ENCODE measurements at places on chromosomes 4 and X.

- peak; percentile 92 for DNase-seq
Observed at GRCh38 chr4:74768857-74769525, 25.3 kb downstream of the BTC start.

GRCh38 chr4:139774759-139775487 lies 109.3 kb downstream of the MGST2 start:
- no peak for DNase-seq

GRCh38 chr4:42112846-42113245 lies 39.6 kb downstream of the BEND4 start:
- DNase-seq = no peak

DNA sequence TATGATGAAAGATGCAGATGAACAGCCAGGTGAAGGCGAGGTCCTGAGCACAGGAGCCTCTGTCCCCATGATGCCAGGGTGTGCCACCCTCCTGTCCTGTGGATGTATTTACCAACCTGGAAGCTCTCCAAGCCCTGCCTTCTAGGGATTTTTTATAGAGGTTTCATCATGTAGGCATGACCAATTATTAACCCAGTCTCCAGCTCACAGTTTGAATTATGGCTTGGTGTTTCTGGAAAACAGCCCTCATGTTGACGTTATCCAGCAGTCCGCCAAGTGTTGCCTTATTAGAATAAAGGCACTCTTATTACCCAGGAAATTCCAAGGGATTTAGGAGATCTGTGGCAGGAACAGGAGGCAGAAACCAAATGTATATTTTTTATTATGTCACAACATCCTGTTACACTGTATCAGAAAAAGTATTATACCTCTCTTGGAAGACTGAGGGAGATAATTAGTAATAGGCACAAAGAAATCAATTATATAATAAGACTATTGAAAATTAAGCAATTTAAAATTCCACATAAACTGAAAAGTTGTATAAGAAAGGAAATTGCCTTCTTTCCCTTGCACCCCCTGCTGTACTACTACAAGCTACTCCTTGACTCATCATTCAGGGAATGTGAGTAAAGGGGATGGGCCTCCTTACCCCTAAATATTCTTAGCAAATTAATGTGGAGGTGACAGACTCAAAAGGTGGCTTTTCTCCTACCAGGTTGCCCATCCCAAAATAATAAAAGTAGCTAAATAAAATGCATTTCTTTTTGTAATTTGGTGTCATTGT lies 129.6 kb downstream of the ZNF330 start:
- no peak for DNase-seq

GRCh38 chr4:158722291-158722916 lies 792 bp downstream of the PPID start:
- DNase-seq = no peak

DNA sequence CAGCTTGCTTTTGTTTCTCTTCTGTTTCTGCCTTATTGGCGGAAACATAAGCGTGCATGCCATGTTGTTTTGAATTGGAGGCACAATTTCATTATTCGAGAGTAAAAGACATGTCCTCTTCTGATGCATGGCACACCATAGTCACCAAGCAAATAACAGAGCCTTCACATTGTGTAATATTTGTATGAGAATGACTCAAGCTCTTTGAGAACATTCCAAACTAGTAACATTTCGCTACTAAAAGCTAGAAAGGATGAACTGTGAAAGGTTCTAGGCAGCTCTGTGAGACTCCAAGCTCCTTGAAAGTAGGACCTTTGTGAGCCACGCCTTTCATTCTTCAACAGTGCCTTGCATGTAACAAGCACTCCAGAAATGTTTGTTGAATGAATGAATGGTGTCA lies 9.2 kb upstream of the ANXA3 start:
- DNase-seq = no peak

- DNase-seq = no peak
Observed at GRCh38 chrX:48702716-48703115, 6.2 kb downstream of the SUV39H1 start.

DNA sequence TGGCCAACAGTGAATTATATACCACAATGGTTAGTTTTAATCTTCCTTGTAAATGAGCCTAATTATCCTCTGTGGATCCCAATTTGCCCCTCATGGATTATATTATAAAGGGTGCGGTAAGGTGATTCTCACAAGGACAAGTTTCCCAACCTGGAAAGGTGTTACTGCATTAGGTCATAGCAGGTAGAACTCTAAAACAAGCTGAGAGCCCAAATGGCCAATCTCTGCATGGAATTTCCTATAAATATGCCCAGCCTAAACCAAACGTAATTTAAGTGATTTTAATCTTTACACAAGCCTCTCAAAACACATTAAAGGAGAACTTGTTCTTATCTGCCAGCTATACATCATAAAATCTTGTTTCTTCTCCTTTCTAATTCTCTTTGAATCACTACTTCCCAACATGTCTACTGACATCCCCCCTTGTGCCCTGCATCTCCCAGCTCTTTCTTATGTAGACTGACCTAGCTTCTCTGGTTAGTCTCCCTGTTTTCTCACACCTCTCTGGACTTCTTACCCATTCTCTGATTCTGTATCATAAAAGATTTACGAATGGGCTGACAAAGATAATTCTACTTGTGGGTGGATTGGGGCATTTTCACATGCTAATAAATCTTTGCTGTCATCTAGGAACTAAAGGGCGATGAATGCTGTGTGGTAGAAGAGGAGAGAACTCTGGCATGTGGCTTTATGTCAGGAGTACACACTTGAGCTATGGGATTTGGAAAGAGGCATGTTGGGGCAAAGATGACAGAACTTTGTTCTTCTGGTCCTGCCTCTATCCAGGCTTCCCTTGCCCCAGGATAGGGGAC lies 94.3 kb upstream of the PGRMC2 start:
- DNase-seq = no peak

DNA sequence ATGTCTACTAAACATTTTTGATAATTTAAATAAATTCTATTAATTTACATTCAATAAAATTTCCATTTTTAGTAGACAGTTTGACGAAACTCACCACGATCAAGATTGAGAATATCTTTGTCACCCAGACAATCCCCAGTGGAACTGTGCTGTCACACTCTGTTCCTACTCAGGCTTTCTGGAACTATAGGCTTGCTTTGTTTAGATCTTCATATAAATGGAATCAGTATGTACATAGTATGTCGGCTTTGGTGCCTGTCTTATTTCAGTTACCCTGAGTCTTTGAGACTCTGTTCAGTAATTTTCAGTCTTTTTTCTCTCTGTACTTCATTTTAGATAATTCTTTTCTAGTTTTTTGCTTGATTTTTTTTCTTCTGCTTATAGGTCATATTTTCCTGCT lies 163.5 kb upstream of the EMCN start:
- no peak for DNase-seq

DNA sequence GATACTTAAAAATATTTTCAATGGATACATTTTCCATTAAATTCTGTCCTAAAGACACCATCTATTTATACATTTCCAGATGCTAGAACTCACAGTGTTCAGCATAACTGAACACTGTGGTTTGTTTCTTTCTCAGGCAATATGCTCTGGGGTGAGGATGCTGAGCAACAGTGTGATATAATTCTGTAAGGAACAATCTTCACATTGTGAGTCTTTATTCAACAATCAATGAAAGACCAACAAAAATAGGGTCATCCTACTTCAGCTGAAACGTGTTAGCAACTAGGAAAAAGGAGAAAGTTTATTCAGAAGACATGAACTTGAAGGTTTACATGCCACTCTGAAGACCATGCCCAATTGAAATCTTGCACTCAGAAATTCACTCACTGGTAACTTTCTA lies 284.8 kb downstream of the UNC5C start:
- DNase-seq = no peak

GRCh38 chr4:14513471-14513870 lies 488.8 kb upstream of the CPEB2 start:
- no peak for DNase-seq

- no peak for DNase-seq
Observed at GRCh38 chr4:82517043-82517442, 44.7 kb downstream of the TMEM150C start.

- DNase-seq = no peak
Observed at GRCh38 chr4:28167411-28167810, 1306.8 kb downstream of the STIM2 start.

GRCh38 chrX:17939724-17940123 lies 78.6 kb upstream of the RAI2 start:
- no peak for DNase-seq

- no peak for DNase-seq
Observed at GRCh38 chrX:31255310-31256033, 183.6 kb upstream of the FTHL17 start.

DNA sequence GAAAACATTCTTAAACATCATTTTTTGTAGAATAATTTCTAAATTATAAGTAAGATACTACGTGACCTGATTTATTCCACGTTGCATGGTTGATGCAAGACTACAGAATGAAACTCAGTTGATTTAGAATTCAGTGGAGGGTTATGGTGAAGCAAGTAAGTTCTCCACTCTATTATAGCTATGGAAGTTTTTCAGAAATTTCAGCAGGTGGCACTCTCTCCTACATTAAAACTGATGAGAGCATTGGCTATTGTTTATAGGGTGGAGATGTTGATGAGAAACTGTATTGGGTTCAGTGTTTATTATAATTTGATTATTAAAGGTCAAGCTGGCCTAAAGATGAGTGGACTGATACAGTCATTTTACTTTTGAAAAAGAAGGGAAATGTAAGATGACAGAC lies 88.0 kb downstream of the FNIP2 start:
- DNase-seq = peak; percentile 26

DNA sequence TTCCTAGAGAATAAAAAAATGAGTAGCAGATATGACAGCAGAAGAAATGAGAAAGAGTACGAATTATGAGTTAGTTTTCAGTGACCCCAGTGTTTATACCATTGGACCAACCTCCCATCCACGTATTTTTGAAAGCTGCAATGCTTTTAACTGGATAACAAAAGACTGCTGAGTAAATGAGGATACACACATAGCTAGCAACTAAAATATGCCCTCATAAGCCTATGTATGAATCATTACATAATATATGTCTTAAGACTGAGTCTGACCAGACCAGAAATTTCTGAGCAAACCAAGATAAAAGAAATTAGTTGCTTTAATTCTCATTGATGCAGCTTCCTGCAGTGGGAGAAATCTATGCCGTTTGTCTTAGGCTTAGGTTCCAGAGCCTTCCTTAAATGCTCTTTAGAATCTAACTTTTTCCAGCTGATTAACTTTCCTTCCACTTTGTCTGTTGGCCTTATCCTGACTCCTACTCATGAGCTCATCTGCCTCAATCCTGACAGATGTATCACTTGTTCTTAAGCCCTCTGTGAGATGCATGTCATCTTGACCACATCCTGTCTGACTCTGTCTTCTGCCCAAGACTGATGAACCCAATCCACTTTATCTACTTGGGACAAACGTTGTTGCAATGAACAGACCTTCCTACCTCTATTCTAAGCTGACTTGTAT lies 301.4 kb upstream of the AADAT start:
- DNase-seq = no peak

DNA sequence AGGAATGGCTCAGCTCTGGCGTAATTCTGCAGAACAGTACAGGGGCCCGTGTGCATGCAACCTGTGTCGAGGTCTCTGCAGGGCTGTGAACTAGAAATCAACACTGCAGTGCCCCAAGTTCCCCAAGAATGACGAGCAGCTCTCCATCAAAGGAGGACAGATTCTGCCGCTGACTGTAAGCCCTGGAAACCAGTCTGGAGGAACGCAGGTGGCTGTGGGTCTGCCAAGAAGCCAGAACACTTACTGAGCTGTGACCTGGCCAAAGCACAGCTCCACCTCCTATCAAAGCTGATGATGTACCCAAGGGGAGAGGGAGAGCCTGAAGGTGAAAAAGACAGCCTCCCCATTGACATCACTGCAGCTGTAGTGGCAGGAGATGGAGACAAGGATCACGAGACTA lies 80.3 kb upstream of the STS start:
- DNase-seq = no peak

- no peak for DNase-seq
Observed at GRCh38 chrX:101164766-101165590, 54.6 kb upstream of the DRP2 start.

DNA sequence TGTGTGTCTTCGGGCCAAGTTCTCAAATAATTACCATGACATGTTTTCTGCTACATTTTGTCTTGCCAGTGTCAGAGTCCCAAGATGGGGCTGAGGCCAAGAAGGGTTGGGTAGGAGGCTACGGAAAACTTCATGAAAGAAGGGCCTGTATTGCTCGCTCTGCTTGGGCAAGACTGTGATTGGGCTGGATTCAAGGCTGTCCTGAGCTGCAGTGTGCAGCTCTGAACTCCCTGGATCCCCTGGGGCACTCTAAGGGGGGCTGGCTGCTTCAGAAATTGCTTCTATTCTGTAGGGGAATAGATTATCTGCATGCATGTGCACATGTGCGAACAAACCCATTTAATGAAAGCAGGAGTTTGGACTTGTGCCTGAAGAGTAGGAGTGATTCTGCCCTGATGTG lies 13.6 kb downstream of the TSPAN6 start:
- DNase-seq = no peak

- no peak for DNase-seq
Observed at GRCh38 chr4:73576381-73576780, 43.9 kb downstream of the RASSF6 start.

- DNase-seq = no peak
Observed at GRCh38 chr4:80294206-80294605, 27.7 kb downstream of the FGF5 start.

DNA sequence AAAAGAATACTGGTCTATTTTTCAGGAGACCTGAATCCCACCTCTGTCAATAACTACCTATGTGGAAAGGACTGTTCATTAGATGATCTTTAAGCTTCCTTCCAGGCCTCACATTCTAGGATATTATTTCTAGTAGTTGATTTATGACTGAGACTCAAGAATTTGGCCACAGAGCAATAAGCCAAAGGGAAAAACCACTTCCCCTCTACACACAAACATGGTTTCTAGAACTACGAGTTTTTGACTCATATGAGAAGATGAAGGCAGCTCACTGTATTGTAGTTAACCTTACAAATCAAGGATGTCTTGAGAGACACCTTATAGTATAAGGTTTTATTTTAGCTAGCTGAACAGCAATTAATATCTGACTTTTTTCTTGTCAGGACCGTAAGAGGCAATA lies 36.9 kb upstream of the GDPD2 start:
- DNase-seq = no peak

DNA sequence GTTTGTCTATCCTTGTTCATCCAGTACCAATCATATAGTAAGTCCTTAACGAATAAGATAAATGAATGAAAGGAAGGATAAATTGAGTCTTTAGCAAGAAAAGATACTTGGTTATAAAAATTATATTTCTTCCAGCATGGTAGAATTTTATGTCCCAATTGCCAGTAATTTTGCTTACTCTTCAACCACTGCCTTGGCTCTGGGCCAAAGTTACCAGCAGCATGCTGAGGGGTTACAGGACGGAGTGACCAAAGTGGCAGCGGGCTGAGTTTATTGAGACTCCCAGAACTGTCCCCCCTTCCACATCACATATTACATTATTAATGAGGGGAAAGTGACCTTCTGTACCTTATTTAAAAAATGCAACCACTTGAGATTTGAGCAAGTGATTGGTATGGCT lies 121.7 kb downstream of the RASGEF1B start:
- DNase-seq = no peak

GRCh38 chr4:108350332-108350731 lies 181.6 kb upstream of the LEF1 start:
- no peak for DNase-seq

GRCh38 chrX:69137371-69138117 lies 27.7 kb downstream of the PJA1 start:
- no peak for DNase-seq

GRCh38 chr4:157896726-157897125 lies 276.1 kb downstream of the GASK1B start:
- DNase-seq = no peak

- no peak for DNase-seq
Observed at GRCh38 chrX:9148615-9149399, 114.9 kb upstream of the FAM9B start.

- DNase-seq = no peak
Observed at GRCh38 chr4:33941854-33942253, 2302.5 kb downstream of the ARAP2 start.

- DNase-seq = no peak
Observed at GRCh38 chrX:131671735-131672134, 127.9 kb downstream of the OR13H1 start.
